Activated naive CD8-positive, alpha-beta T cell treated with anti-CD3 and anti-CD28 coated beads for 36 hours (primary cell): ENCODE measurements at places on chromosomes 7 and 10. TPM values are rescaled to one million over a fixed set of nuclear protein-coding genes. Genes with fewer than 3 reads are reported as not detected.

- DNase-seq, result no peak
- no peaks in the 10 kb centered on the region for H3K4me1 ChIP-seq
- no peak overlapping the region for H3K4me3 ChIP-seq
- no peaks in the 10 kb centered on the region for H3K27me3 ChIP-seq
- no peak overlapping the region for H3K27ac ChIP-seq
- no peaks in the 10 kb centered on the region for H3K36me3 ChIP-seq
Observed at GRCh38 chr7:19317461-19317860, 172.2 kb upstream of the FERD3L start.

DNA sequence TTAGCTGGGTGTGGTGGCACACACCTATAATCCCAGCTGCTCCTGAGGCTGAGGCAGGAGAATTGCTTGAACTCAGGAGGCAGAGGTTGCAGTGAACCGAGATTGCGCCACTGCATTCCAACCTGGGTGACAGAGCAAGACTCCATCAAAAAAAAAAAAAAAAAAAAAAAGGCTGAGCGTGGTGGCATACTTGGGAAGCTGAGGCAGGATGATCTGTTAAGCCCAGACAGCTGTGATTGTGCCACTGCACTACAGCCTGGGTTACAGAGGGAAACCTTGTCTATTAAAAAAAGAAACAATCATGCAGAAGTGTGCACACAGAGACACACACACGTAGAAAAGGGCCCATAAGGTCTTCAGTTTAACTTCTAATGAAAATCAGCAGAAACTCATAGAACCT is 150.6 kb downstream of the TPST1 start:
- H3K27ac ChIP-seq, result no peak overlapping the region
- no peaks in the 10 kb centered on the region for H3K27me3 ChIP-seq
- no peaks in the 10 kb centered on the region for H3K4me1 ChIP-seq
- no peaks in the 10 kb centered on the region for H3K36me3 ChIP-seq
- no peak overlapping the region for H3K4me3 ChIP-seq

DNA sequence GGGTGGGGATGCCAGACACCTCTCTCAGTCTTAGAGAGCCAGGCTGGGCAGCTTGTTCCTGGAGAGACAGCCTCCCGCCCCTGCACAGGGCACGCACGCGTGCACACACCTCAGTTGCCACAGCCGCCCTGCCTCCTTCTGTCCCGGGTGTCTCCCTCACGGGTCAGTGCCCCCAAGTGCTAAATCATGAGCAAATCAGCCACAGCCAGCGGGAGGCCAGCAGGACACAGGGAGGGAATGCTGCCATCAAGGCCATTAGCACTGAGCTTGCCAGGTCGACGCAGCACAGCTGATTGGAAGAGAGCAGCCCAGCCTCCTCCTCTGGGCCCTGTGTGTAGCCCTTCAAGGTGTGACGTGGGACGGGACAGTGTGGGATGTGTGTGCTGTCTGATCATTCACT is 130.4 kb downstream of the CDH23 start:
- H3K27me3 ChIP-seq, result peaks cover 3% of the 10 kb centered on the region
- H3K27ac ChIP-seq, result no peak overlapping the region
- H3K4me1 ChIP-seq, result peaks cover 12% of the 10 kb centered on the region
- DNase-seq, result no peak
- no peak overlapping the region for H3K4me3 ChIP-seq

GRCh38 chr10:120963594-120964220 is 112.5 kb downstream of the WDR11 start:
- no peaks in the 10 kb centered on the region for H3K4me1 ChIP-seq
- H3K36me3 ChIP-seq, result no peaks in the 10 kb centered on the region
- DNase-seq, result no peak
- H3K27ac ChIP-seq, result no peak overlapping the region

DNA sequence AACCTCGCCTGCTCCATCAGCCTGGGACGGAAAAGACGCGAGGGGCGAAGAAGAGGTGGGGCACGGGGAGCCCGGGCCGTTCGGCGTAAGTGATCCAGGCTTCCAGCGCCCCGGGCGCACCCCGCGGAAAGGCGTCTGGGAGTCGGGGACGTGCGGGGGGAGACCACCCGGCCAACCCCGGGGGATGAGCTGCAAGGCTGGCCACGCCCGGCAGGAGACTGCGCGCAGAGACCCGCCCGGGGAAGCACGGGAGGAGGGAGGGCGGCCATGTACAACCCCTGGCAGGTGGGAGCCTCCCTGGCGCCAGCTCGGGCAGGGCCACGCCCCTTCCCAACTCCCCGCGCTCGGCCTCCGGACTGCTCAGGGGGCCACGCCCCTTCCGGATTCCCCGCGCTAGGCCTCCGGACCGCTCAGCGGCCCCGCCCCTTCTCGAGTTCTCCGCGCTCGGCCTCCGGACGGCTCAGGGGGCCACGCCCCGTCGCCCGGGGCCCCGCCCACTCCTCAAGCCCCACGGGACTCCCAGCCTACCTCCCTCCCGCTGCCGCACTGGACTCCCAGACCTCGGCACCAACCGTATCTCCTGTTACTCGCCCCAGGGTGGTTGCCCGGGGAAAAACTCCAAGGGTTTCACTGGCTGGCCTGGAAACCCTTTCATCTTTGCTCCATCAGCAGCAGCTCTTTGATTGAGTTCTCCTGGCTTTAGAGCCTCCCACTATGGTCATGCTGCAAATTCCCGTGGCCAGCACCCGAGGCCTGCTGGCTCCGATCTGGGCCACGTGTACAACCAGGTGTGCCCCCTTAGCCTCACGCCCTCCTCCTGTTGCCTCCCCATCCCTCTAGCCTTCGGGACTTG is 284.4 kb downstream of the ZEB1 start:
- H3K36me3 ChIP-seq, result no peaks in the 10 kb centered on the region
- peak; percentile 93 for DNase-seq
- peak overlapping the region; percentile 82 for H3K4me3 ChIP-seq
- H3K27ac ChIP-seq, result no peak overlapping the region
- H3K27me3 ChIP-seq, result peaks cover 4% of the 10 kb centered on the region

DNA sequence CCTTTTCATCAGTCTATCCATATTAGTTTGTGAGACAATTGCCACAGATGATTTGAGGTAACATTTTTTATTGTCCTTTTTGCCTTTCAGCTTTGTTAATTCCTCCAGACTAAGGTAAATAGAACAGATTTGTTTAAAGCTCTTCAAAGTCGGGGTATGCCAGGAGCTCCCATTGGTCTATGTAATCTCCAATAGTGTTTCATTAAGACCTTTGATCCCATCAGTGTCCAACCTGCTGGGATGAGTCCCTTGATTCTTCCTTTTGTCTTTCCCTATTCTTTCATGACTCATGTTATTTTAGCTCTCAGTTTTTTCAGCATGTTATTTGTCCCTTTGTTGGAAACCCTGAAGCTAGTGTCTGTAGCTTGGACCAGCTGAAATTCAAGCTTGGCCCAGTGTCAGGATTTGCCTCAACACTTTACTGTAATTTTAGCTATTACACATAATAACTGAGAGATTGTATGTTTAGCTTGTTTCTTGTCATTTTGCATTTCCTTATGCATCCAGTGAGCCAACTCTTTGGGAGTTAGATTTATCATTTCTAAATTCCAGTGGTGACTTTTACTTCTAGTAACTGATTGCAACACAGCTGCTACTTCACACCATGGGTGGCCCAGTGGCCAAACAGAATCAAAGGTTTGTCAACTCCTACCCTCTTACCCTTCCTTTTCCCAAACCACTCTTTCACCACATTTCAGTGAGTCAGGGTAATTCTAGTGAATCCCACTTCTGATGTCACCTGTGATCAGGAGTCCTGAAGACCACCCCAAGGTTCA is 15.3 kb downstream of the AGBL3 start:
- H3K27me3 ChIP-seq, result no peaks in the 10 kb centered on the region
- H3K27ac ChIP-seq, result no peak overlapping the region
- peaks cover 23% of the 10 kb centered on the region for H3K36me3 ChIP-seq
- no peak for DNase-seq

GRCh38 chr10:58674251-58674650 is 161.6 kb downstream of the BICC1 start:
- H3K27me3 ChIP-seq, result no peaks in the 10 kb centered on the region
- no peaks in the 10 kb centered on the region for H3K36me3 ChIP-seq
- H3K4me1 ChIP-seq, result no peaks in the 10 kb centered on the region
- DNase-seq, result no peak

- H3K4me1 ChIP-seq, result peaks cover 16% of the 10 kb centered on the region
- H3K4me3 ChIP-seq, result no peak overlapping the region
- peaks cover 6% of the 10 kb centered on the region for H3K36me3 ChIP-seq
- DNase-seq, result no peak
Observed at GRCh38 chr7:105648561-105649401, 67.5 kb upstream of the EFCAB10 start.

DNA sequence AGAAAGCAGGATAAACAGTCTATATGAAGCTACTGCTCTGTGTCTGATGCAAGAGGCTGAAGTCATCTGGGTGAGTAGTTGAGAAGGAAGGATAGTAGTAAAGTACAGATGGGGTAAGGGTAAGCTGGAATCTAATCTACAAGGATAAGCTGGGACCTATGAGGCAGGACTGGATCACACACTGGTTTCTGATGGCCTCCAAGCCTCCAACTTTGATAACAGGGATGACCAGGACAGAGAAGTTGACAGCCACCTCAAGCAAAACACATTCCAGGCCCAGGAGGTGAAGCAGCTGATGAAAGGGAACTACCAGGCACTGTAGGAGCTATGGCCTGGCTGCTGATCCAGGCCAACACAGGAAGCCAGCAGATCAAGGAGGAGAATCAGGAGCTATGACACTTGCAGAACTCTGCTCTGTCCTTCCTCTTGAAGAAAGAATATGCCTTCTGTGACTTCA is 278.1 kb upstream of the TMEM229A start:
- DNase-seq, result no peak
- H3K27ac ChIP-seq, result no peak overlapping the region
- H3K36me3 ChIP-seq, result no peaks in the 10 kb centered on the region
- H3K27me3 ChIP-seq, result no peaks in the 10 kb centered on the region
- no peak overlapping the region for H3K4me3 ChIP-seq
- H3K4me1 ChIP-seq, result no peaks in the 10 kb centered on the region

DNA sequence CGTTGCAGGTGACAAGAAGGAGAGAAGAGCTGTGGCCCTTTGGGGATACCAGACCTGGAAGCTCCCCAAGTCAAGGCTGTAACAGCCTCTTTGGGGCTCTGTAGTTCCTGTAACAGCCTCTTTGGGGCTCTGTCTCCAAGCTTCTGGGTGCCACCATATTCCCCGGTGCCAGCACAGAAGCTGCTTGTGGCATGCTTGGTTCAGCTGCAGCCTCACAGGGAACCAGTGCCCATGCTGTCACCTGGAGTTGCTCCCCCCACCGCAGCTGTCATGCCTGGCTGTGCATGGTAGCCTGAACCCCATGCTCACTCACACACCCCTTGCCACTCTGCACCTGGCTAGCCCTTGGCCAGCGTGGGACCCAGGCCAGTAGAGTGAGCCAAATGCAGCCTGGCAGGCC is 109.1 kb downstream of the ELAPOR2 start:
- H3K27me3 ChIP-seq, result peaks cover 2% of the 10 kb centered on the region
- H3K4me1 ChIP-seq, result no peaks in the 10 kb centered on the region
- no peak for DNase-seq
- H3K36me3 ChIP-seq, result no peaks in the 10 kb centered on the region
- no peak overlapping the region for H3K27ac ChIP-seq

DNA sequence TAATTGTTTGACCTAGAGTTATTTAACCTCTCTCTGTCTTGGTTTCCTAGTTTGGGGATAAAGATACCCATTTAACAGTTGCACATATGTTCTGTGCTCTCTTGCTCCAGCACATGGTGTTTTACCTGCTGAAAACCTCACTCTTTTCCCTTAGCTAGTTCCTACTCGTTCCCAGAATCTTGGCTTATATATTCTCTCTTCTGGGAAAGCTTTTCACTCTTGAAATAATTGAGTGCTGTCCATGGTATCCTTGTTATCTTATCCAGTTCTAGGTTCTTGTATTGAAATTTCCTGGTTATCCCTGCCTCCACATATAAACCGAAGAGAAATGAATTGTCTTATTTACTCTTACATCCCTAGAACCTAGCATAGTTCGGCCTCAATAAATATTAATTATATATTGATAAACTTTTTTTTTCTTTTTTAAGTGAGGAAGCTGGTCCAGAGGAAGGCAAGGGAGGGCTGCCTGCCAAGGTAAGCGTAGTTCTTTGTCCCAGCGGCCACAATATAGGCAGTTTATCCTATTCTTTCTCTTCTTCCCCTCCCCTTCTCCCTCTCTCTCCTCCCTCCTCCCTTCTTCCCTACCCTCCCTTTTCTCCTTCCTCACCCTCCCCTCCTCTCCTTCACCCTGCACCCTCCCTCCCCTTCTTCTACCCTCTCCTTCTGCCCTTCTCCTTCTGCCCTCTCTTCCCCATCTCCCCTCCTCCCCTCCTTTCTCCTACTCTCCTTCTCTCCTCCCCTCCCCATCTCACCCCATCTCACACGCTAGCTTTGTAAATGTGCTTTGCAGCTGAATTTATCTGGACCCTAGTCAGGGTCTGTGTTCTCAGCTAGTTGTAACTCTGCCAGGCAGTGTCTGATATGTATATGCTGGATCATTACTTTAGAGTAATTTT is 7.9 kb downstream of the WEE2 start:
- no peaks in the 10 kb centered on the region for H3K36me3 ChIP-seq
- no peaks in the 10 kb centered on the region for H3K4me1 ChIP-seq
- no peak overlapping the region for H3K4me3 ChIP-seq
- H3K27ac ChIP-seq, result no peak overlapping the region
- no peak for DNase-seq

DNA sequence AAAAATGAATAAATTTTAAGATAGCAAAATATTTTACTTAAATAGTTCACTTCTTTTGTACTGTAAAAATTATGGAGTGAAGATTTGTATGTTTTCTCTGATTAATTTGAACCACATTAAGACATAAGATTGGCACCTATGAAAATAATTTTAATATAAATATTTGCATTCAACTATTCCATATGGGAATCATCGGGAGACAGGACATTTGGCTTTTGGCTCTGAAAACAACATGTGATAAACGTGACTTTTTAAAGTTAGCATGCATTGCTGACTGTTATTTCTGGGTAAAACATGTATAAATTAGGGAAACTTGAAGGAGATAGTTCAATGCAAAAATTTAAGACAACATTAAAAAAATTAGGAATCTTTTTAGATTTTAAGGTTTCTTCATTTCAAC is 117.2 kb downstream of the SEMA3E start:
- no peak overlapping the region for H3K4me3 ChIP-seq
- H3K36me3 ChIP-seq, result no peaks in the 10 kb centered on the region
- no peaks in the 10 kb centered on the region for H3K27me3 ChIP-seq
- H3K4me1 ChIP-seq, result no peaks in the 10 kb centered on the region
- DNase-seq, result no peak

DNA sequence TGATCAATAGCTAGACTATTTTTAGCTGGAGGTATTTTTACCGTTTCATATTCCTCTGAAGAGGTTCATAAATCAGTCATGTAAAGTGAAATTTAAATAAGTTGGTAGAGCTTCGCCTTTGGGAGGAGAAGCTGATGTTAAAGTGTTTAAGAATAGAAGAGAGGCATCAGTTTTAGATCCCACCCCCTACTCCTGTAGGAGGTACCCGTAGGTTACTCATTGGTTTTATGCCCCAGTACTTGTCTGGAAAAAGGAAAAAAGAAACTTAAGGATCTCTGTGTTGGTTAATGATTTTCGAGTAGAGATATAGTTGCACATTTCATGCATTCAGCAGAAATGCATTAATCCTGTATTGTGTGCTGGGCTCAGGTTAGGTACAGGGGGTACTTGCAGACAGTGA is 8.7 kb downstream of the ZNF365 start:
- H3K27me3 ChIP-seq, result peaks cover 13% of the 10 kb centered on the region
- no peak overlapping the region for H3K27ac ChIP-seq
- H3K4me3 ChIP-seq, result no peak overlapping the region
- H3K36me3 ChIP-seq, result no peaks in the 10 kb centered on the region

- H3K4me1 ChIP-seq, result peaks cover 8% of the 10 kb centered on the region
- H3K4me3 ChIP-seq, result no peak overlapping the region
- H3K27ac ChIP-seq, result no peak overlapping the region
- no peaks in the 10 kb centered on the region for H3K36me3 ChIP-seq
Observed at GRCh38 chr7:48179496-48180030, 8.3 kb downstream of the ABCA13 start.

CLDN4 gene
- total RNA-seq, result 0.33 TPM

ZMIZ2 gene
- 122 TPM for total RNA-seq

ZNF488 gene
- 0.50 TPM for total RNA-seq

KNDC1 gene
- total RNA-seq, result not detected

TMEM236 gene
- 0.12 TPM for total RNA-seq

MSS51 gene
- 0.94 TPM for total RNA-seq

AEBP1 gene
- total RNA-seq, result 38.3 TPM
